AG09309 (cell line): ENCODE measurements at places on chromosomes 6 and 20.

DNA sequence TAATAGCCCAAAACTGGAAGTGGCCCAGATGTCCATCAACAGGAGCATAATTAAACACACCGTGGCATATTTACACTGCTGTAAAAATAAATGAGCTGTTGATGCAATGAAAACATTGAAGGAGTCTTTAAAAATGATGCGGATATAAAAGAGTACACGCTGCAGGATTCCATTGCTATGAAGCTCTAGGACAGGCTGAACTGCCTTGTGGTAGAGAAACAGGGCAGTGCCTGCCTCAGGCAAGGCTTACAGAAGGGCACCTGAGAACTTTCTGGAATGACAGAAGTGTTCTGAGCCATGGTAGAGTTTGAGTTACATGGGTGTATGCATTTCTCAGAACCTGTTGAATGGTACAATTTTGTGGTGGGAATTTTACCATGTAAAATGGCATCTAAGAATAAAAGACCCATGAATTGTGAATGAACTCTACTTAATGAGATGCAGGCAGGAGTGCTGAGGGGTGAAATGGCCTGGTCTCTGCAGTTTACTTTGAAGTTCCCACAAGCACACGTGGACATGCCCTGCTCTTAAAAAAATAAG is 45.3 kb upstream of the RIN2 start:
- DNase-seq, result no peak

- DNase-seq, result no peak
Measured at GRCh38 chr20:50409495-50409894, 100.7 kb upstream of the PTPN1 start.

DNA sequence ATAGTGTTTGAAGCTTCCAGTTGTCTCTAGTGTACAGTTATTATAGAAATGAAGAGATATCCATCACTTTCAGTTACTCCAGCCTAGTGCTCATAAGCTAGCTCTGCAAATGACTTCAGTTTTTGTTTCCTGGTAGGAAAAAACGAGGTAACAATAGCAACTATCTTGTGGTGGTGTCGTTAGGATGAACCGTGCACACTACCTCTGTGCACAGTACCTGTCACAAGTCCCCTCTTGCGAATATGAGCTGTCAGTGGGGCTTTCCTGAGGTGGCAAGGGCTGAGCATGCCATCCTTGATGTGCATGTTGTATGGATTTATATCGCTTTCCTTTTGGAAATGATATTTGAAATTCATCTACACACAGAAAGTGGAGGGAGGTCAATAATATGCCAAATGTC is 151.8 kb downstream of the ARID1B start:
- no peak for DNase-seq

- DNase-seq, result no peak
Measured at GRCh38 chr6:83708546-83708969, 343 bp downstream of the SNAP91 start.

GRCh38 chr6:3734023-3734422 is 17.5 kb downstream of the PXDC1 start:
- DNase-seq, result no peak

- no peak for DNase-seq
Measured at GRCh38 chr20:32116079-32116521, 6.6 kb downstream of the TM9SF4 start.

GRCh38 chr6:80690551-80691131 is 584.2 kb downstream of the BCKDHB start:
- DNase-seq, result peak; percentile 24
